ENCODE measurements at places on chromosomes 5 and 9. TPM values are rescaled to one million over a fixed set of nuclear protein-coding genes. Genes with fewer than 3 reads are reported as not detected.

HTR1A gene
- total RNA-seq, result 4.7 TPM

TMEM232 gene
- total RNA-seq, result 4.4 TPM

DNM1 gene
- total RNA-seq, result 43.2 TPM

RXFP3 gene
- 0.23 TPM for total RNA-seq

NEUROG1 gene
- total RNA-seq, result not detected

KIAA1191 gene
- total RNA-seq, result 87.4 TPM

FOXD4 gene
- 0.31 TPM for total RNA-seq

TMEM167A gene
- total RNA-seq, result 158 TPM

KCTD16 gene
- total RNA-seq, result 0.16 TPM

PCDHGB3 gene
- 4.8 TPM for total RNA-seq

CARTPT gene
- not detected for total RNA-seq

CATSPER3 gene
- 0.74 TPM for total RNA-seq

PCDHB12 gene
- total RNA-seq, result 3.7 TPM

PTGES gene
- 3.9 TPM for total RNA-seq

EQTN gene
- total RNA-seq, result 0.24 TPM

SLC2A6 gene
- 30.9 TPM for total RNA-seq

BARHL1 gene
- not detected for total RNA-seq

ANKRD34B gene
- total RNA-seq, result 2.9 TPM

IFNA13 gene
- not detected for total RNA-seq

FAM221B gene
- not detected for total RNA-seq

RCL1 gene
- total RNA-seq, result 41.2 TPM

GADD45G gene
- 15.8 TPM for total RNA-seq

SCGB3A1 gene
- total RNA-seq, result not detected

PPWD1 gene
- total RNA-seq, result 57.2 TPM

MRPL41 gene
- 32.8 TPM for total RNA-seq

TERT gene
- total RNA-seq, result 36.2 TPM

CCDC69 gene
- total RNA-seq, result 5.3 TPM

HBEGF gene
- total RNA-seq, result 2.9 TPM

TAF11L10 gene
- not detected for total RNA-seq

THG1L gene
- 11.8 TPM for total RNA-seq

GABRP gene
- total RNA-seq, result 3.0 TPM

GLRA1 gene
- not detected for total RNA-seq

LHX2 gene
- total RNA-seq, result 0.19 TPM

ORM2 gene
- total RNA-seq, result not detected

WWC1 gene
- total RNA-seq, result 33.2 TPM

IL4 gene
- not detected for total RNA-seq

SPINK6 gene
- not detected for total RNA-seq

GDNF gene
- total RNA-seq, result not detected

RNF183 gene
- not detected for total RNA-seq

DRD1 gene
- total RNA-seq, result not detected

MCC gene
- 10.1 TPM for total RNA-seq

IRX2 gene
- total RNA-seq, result 25.3 TPM

SLC25A2 gene
- not detected for total RNA-seq

EIF4E1B gene
- total RNA-seq, result not detected

CCDC171 gene
- 4.4 TPM for total RNA-seq

IDNK gene
- not detected for total RNA-seq

CARD6 gene
- total RNA-seq, result 0.23 TPM

SIGMAR1 gene
- 167 TPM for total RNA-seq
